Activated CD4-positive, alpha-beta T cell treated with anti-CD3 and anti-CD28 coated beads, Interleukin-2, amount 50 U/mL, for 1 hour (primary cell): ENCODE measurements at places on chromosomes 12 and 14.

DNA sequence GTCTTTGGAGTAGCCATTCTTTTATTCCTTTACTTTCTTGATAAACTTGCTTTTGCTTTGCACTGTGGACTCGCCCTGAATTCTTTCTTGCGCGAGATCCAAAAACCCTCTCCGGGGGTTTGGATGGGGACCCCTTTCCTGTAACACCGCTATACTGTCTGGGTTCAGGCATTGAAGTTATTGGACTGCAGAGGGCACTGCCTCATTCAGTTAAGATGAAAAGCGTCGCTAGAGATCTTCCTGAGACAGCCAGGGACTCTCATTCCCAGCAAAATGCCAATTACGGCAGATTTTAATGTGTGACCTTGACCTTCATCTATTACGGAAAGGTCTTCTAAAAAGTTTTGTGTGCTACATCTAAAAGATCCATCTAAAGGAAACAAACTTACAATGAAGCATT lies 17.3 kb upstream of the RIMKLB start:
- no peak for DNase-seq

DNA sequence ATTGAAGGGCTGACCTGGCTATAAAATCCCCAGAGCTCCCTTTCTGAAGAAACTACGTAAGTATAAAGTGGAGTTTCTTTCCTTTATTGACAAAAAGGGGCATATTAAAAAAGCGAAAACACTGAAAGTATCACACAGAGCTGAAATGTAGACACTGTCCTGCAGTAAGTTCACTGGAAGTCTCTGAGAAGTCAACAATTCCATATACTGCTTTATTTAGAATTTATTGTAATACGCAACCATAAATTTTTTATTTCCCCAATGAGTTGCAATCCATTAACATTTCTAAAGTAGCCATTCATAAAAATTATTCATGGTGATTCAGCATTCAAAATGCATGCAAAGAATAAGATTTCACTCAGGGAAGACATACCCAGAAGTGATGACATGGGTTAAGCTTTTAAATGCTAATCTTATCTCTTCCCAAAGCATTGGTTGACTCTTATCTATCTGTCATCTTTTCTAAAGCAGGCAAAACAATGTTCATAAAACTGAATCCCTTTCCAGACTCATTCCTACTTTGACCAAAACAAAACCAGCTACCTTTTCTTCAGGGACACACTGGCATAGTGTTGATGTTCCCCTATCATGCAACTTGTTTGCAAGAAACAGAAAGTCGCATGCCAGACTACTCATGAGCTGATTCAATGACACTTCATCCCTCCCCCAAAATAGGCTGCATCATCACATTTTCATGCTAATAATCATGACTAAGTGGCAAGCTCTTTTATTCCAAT lies 17.3 kb downstream of the KITLG start:
- DNase-seq = no peak

DNA sequence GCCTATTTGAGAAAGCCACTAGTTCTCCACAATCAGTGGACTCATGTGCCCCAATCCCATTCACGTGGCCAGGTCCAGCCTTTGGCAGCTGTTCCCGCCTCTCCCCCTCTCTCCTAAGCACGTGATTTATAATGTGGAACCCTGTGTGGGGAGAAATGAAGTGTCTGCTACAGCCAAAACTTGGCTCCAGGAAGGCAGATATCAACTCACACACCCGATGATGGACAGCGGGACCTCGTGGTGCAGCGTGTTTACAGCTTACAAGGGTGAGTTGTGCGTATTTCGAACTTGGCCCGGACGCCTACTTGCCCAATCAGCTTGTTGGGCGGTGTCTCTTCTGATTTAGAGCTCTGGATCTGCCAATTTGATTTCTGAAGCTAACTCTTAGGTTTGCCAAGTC lies 38.1 kb upstream of the FAM181A start:
- DNase-seq = no peak

DNA sequence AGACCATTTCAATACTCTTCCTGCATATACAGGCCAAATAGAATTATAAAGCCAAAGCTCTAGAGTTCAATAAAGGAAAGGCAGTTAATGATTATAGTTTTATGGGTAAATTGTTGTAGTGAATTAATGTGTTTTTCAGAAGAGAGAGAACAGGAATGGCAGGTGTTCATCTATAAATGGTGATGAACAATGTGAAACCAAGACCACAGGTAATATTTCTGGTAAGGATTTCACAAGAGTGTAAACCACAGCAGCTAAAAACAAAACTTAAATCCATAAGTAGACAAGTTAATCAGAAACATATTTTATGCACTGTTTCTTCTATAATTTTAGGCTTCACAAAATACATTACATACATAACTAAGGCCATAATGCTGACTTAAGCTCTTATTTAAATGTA lies 204.4 kb downstream of the SYT1 start:
- no peak for DNase-seq

DNA sequence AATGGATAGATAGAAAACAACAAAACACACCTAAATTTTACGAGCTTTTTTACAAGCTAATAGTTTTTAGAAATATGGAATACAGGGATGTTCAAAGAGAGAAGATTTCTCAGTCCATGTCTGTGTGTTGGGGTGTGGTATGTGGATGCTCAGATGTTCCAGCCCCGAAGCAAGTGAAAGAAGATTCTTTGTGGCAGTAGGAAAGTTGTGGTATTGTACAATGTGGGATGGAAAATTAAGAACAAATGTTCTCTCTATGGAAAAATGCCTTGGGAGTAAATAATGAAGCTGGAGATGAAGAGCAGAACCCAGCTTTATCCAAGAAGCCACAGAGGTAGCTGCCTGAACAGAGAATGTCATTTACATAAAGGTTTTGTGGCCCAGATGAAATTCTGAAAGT lies 150.3 kb upstream of the PRKD1 start:
- no peak for DNase-seq

DNA sequence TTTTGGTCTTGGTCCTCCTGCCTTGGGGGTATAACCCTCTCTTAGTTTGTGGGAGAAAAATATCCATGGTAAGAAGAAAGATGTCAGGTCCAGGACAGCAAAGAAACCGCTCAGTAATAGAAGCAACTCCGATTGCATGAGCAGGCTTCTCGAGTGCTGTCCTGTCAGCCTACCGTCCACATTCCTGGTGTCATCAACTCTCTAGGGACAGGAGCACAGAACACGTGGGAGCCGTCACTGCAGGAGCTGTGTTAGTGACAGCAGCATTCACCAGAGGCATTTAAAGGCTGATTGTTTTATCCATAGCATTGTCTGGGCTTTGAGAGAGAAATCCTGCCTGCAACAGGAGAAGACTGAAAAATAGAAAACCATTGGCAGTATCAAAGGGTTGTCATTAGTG lies 244.2 kb downstream of the CACNA1C start:
- DNase-seq = no peak

DNA sequence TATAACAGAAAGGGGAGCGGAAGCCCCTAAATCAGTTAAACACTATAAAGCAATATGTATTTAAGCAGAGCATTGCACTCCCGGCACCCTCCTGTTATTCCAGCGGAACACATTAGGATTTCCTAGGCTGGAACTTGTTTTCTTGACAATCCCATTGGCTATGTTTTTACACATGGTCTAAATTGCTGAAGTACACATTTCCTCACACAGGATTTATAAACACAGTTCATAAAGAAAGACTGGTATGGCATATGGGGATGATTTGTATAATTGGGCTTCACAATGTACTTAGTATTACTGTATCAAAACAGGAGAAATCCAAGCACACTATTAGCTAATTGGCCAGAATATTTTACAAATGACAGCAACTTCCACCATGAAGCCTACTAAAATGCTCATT lies 23.3 kb downstream of the PAX9 start:
- DNase-seq = no peak

DNA sequence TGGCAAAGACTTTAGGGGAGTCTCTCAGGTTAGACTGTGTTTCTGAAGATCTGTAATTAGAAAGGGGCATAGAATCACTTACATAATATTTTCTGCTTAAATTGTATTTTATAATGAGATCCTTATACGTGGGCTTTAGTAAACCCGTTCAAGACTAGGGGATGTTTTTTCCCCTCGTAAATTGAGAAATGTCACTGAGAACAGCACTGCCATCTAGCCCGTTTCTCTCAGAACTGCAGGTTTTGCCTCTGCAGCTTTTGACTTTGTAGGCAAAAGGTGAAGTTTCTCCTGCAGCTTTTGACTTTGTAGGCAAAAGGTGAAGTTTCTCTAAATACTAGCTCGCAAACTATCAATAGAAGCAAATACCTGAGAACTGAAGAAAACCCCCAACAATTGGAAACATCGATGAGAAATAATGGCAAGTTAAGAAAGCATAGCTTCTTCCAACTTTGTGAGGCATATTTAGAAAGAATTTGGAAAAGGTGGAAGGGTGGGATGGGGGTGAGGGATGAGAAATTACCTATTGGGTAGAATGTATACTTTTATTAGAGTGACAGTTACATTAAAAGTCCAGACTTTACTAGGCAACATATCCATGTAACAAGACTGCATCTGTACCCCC lies 9.9 kb upstream of the ASPG start:
- no peak for DNase-seq
